Myometrial cell (primary cell): ENCODE measurements at places on chromosomes 1 and 21. TPM values are rescaled to one million over a fixed set of nuclear protein-coding genes. Genes with fewer than 3 reads are reported as not detected.

Gene MRTO4
- 58.1 and 58.8 TPM in 2 replicates for total RNA-seq

Gene TDRD10
- total RNA-seq = not detected in 2 replicates

Gene CD2
- total RNA-seq = not detected in 2 replicates

Gene PLA2G2F
- total RNA-seq = not detected in 2 replicates

Gene CLCA4
- not detected in 2 replicates for total RNA-seq

Gene HTR1D
- total RNA-seq = not detected in 2 replicates

Gene A3GALT2
- total RNA-seq = not detected in 2 replicates

Gene ARTN
- total RNA-seq = not detected in 2 replicates

Gene SUSD4
- 0.29 and 0.35 TPM in 2 replicates for total RNA-seq

Gene OR6N1
- not detected in 2 replicates for total RNA-seq

Gene CAPN8
- not detected in 2 replicates for total RNA-seq

Gene CASQ1
- total RNA-seq = not detected in 2 replicates

Gene MPZ
- 3.5 and 20.9 TPM in 2 replicates for total RNA-seq

Gene SMCP
- not detected in 2 replicates for total RNA-seq

Gene MYCL
- total RNA-seq = not detected in 2 replicates

Gene PIGR
- under 0.01 TPM in 1 of 2 replicates, not detected in the other for total RNA-seq

Gene NES
- 50.5 and 65.4 TPM in 2 replicates for total RNA-seq

Gene OXCT2
- total RNA-seq = 5.1 TPM in 1 of 2 replicates, not detected in the other

Gene RGS16
- total RNA-seq = not detected in 2 replicates

Gene RNU1-2
- not detected in 2 replicates for total RNA-seq

Gene IGSF3
- 0.29 and 0.35 TPM in 2 replicates for total RNA-seq

Gene DPH5
- 34.3 and 50.9 TPM in 2 replicates for total RNA-seq

Gene CD244
- not detected in 2 replicates for total RNA-seq

Gene TACSTD2
- total RNA-seq = under 0.01 TPM in 1 of 2 replicates, not detected in the other

Gene PLA2G2C
- not detected in 2 replicates for total RNA-seq

Gene PIK3R3
- 1.9 and 2.0 TPM in 2 replicates for total RNA-seq

Gene MTMR11
- total RNA-seq = 8.0 and 8.6 TPM in 2 replicates

Gene IPO13
- total RNA-seq = 23.7 and 26.2 TPM in 2 replicates

Gene AK4
- total RNA-seq = 1.6 and 3.5 TPM in 2 replicates

Gene KRTAP11-1
- total RNA-seq = not detected in 2 replicates

Gene GBP7
- not detected in 2 replicates for total RNA-seq

Gene CTSS
- total RNA-seq = 0.29 and 1.2 TPM in 2 replicates

Gene DCDC2B
- not detected in 2 replicates for total RNA-seq

Gene LRRC38
- total RNA-seq = not detected in 2 replicates

Gene MEX3A
- 0.58 and 0.71 TPM in 2 replicates for total RNA-seq

Gene SYT6
- not detected in 2 replicates for total RNA-seq

Gene ZNF695
- 1.2 and 3.4 TPM in 2 replicates for total RNA-seq

Gene ORC1
- total RNA-seq = 5.8 and 6.2 TPM in 2 replicates

Gene PRKAA2
- under 0.01 and 0.53 TPM in 2 replicates for total RNA-seq
